ENCODE measurements at places on chromosomes 11 and 22. TPM values are rescaled to one million over a fixed set of nuclear protein-coding genes. Genes with fewer than 3 reads are reported as not detected.

DNA sequence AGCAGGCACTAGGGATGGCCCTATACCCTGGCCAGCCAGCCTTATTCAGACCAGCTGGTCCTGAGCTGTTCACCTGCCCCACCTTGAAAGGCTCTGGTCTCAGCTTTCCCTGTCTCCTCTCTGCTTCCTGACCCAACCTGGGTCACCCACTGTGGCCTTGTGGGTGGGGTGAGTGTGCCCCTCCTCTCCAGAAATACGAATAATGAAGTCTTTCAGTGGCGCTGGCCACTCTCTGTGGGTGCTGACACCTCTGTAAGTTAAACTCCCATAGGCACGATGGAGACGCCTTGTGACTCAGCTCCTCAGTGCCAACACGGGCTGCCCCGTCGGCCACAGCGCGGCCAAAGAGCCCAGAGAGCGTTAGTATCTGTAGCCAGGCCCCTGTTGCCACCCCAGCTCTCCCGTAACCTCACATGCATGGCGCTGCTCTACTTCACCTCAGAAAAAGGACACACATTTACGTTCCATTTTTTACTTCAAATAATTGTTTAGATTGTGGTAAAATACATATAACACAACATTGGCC is 74.6 kb upstream of the SEPTIN5 start:
- DNase-seq: no peak

DNA sequence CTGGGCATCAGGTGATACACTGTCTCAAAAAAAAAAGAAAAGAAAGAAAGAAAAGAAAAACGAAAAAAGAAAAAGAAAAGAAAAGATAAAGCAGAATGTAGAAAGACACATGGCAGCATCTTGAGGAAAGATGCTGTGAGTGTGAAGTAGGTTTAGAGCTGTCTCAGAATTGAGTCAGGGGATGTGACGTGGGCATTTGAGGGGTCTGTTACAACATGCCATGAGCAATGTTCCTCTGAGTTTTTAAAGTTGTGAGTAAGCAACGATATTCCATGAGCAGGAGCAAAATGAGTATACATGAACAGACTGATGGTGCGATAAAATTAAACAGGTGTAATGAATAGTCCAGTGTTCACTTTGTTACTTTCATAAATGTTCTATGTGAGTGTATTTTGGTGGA is 11.3 kb upstream of the QSER1 start:
- no peak for DNase-seq

- DNase-seq: no peak
Measured at GRCh38 chr11:111531687-111532364, 8.7 kb upstream of the LAYN start.

- DNase-seq: no peak
Measured at GRCh38 chr22:37366601-37367000, 60.7 kb downstream of the ELFN2 start.

DNA sequence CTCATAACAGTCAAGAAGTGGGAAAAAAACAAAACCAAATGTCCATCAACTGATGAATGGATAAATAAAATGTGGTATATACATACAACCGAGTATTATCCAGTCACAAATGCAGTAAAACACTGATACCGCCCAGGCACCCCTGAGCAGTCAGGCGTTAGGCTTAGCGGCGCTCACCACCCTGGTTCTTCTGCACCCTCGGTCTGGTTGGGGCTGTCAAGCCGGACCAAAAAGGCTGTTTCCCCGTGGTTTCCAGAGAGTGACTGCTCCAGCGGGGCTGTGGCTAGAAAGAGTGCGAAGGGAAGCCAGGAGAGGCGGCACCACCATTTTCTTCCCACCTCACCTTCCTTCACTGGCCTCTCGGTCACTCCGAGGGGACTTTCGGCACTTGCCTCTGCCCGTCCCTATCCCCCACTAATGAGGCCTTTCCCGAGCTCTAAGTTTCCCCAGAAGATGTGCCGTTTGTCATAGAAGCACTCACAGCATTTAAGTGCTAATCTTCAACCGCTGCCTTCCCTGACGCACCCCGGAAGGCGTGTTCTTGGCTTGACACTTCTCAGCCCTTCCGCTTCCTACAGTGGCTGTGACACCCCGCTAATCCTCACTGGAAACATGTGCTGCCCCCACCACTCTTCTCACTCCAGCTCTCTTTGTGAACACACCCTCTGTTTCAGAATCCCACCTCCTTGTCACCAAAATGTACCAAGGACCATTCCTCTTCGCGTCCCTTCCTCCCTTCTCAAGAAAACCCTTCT is 42.4 kb downstream of the FCHSD2 start:
- no peak for DNase-seq

GRCh38 chr11:35427071-35427470 is 7.7 kb upstream of the SLC1A2 start:
- DNase-seq: no peak

DNA sequence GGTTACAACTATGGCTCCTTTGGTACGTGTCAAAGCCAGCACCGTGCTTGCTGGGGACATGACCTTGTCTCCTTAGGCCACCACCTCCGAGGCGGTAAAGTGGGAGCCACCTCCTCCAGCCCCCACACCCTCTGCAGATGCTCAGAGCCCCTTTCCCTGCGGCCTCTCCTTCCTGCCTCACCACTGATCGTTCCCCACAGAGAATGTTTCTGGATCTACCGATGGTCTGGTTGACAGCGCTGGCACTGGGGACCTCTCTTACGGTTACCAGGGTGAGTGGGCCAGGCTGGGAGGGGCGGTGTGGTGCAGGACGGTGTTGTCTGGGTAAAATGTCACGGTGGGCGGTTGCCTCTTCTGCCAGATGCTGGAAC is 8.9 kb downstream of the SIDT2 start:
- DNase-seq: no peak

DNA sequence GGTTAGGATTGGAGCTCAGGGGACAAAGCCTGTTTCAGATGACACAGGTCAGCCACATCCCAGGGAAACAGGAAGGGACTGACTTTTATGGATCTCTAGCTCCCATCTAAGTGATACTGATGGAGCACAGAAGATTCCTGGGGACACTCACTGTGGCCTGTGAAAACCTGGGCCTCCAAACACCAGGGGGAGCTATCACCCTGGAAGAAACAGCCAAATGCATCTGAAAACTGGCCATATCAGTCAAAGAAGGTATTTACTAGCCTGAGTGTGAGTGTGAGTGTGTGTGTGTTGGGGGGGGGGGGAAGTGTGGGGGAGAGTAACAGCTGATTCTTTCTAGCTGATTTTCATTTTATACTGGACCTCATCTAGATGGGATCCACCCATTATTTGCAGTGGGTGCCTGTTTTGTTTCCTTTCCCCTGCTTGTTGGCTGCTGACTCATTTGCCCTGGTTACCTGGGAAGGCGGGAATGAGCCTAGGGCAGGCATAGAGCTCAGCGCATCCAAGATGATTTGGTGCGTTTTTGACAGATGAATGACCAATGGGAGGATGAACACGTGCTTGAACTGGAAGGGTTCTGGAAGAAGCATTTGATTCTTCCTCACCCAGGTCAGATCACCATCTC is 284.0 kb downstream of the KIRREL3 start:
- no peak for DNase-seq

DNA sequence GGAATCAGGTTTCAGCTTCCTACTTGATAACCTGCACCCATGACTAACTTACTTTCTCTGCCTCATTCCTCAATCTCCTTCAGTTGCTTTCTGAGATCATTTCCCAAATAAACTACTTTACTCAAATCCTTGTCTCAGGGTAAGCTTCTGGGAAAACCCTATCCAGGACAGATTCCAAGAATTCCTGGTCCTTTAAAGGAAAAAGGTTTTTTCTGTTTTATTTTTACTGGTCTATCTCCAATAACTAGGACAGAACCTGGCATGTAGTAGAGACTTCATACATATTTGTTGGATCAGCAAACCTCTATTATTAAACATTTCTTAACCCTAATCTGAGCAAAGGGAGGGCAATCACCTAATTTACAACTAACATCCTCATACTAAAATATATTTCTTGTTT is 910.5 kb upstream of the CHORDC1 start:
- DNase-seq: peak; percentile 19

DNA sequence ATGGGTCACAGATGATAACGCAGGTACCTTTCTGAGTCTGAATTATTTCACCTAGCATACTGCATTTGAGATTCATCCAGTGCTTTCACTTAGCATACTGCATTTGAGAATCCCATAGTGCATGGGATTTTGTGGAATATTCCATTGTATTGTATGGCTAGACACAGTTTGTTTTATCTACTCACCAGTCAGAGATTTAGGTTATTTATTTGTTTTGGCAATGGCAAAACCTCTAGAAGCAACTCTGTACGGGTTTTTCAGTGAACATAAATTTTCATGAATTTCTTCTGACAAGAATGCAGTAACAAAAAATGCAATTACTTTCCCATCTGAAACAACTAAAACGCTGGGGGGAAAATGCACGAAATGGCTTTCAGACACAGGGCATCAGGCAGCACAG is 24.3 kb downstream of the SCN4B start:
- no peak for DNase-seq

DNA sequence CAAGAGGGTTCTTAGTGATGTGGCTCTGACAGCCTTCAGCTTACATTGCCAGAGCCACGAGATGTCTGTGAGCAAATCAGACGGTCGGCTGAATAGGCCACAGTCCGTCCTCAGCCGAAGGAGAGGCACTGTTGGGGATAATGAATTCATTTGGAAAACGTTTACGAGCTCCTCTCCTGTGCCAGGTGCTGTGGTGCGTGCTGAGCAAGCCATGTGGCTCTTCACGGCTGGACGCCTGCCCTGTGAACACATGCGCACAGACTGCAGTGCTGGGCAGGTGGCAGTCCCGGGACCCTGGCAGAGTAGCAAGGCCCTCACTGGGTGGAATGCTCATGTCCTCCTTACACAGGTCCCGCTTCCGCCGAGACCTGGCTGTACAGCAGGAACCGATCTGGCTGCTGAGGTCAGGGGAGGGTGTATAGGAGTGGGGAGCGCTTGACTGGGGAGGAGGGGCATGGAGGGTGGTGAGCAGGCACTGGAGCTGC is 6.8 kb downstream of the TBC1D22A start:
- DNase-seq: no peak

DNA sequence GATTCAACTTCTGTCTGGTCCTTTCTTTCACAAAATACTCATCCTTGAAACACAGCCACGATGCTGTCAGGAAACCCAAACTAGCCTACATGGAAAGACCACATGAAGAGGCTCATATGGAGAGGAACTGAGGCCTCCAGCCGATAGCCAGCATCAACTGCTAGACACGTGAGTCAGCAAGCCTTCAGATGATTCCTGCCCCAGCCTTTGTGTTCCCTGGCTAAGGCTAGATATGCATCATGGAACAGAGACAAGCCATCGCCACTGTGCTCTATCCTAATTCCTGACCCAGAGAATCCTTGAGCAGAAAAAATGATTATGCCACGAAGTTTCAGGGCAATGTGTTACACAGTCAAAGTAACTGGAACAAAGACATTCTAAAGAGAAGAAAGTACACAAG is 75.5 kb downstream of the ENTHD1 start:
- DNase-seq: no peak

- DNase-seq: no peak
Measured at GRCh38 chr22:30288419-30289140, 725 bp downstream of the CASTOR1 start.

GRCh38 chr11:111777094-111778046 is 11.2 kb upstream of the PPP2R1B start:
- DNase-seq: peak; percentile 69

DNA sequence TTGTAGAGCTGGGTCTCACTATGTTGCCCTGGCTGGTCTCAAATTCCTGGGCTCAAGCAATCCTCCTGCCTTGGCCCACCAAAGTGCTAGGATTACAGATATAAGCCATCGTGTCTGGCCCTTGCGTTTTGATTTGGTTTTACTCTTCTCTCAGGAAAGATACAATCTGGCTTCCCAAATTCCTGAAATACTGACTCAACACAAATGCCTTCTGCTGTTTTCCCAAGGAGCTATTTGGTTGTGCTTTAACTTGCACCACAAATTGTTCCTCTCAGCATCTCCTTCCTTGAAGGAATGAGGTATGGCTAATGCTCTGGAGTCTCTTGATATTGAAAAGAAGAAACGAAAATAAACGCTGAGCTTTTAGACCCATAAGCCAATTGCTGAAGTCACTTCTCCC is 110.0 kb upstream of the PAX6 start:
- no peak for DNase-seq

GRCh38 chr11:57277845-57278720 is 41.0 kb upstream of the APLNR start:
- DNase-seq: peak; percentile 29

- peak; percentile 44 for DNase-seq
Measured at GRCh38 chr11:103035791-103036434, 56.0 kb downstream of the DCUN1D5 start.

GLYAT gene
- not detected for polyA plus RNA-seq

MAJIN gene
- not detected for polyA plus RNA-seq

CACNA1I gene
- 0.10 TPM for polyA plus RNA-seq

CALCA gene
- polyA plus RNA-seq: not detected

ACR gene
- polyA plus RNA-seq: 0.42 TPM
